ENCODE measurements at places on chromosomes 7 and 10. TPM values are rescaled to one million over a fixed set of nuclear protein-coding genes. Genes with fewer than 3 reads are reported as not detected.

NRP1 gene
- 76.5 TPM for total RNA-seq

KLLN gene
- total RNA-seq = 0.49 TPM

NRCAM gene
- 175 TPM for total RNA-seq

CDC14C gene
- not detected for total RNA-seq

HKDC1 gene
- total RNA-seq = 1.7 TPM

CYP2C9 gene
- total RNA-seq = 0.25 TPM

FLNC gene
- 4.2 TPM for total RNA-seq

MTURN gene
- total RNA-seq = 281 TPM

NEUROG3 gene
- total RNA-seq = not detected

COMTD1 gene
- 19.9 TPM for total RNA-seq

ELOVL3 gene
- total RNA-seq = not detected

CPN1 gene
- not detected for total RNA-seq

PRSS37 gene
- not detected for total RNA-seq

EPHB6 gene
- 48.7 TPM for total RNA-seq

FAM25G gene
- not detected for total RNA-seq
